Colonic mucosa (tissue), 4 donors: ENCODE measurements at places on chromosomes 1 and 21. TPM values are rescaled to one million over a fixed set of nuclear protein-coding genes. Genes with fewer than 3 reads are reported as not detected.

GRCh38 chr21:39084979-39085729 lies 98.1 kb downstream of the PSMG1 start:
- no peak for DNase-seq
- no peaks in the 10 kb centered on the region for H3K4me1 ChIP-seq
- no peaks in the 10 kb centered on the region for H3K36me3 ChIP-seq
- H3K4me3 ChIP-seq, result no peak overlapping the region
- H3K27ac ChIP-seq, result no peak overlapping the region

DNA sequence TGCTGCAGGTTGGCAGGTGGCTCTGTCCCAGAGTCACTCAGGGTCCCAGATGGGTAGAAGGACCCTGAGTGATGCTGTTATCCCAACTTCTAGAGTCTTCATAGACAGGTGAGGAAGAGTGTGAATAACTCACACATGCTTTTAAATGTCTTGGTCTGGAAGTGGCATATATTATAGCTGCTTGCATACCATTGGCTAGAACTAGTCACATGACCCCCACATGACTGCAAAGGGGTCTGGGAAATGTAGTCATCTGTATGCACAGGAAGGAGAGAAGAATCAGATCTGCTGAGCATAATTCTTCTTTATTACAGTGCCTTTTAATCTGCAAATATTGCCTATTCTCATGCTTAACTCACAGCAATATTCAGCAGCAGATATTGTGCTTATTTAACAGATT lies 28.2 kb upstream of the KLHDC7A start:
- no peaks in the 10 kb centered on the region for H3K27me3 ChIP-seq
- no peak overlapping the region for H3K4me3 ChIP-seq
- DNase-seq, result peak; percentile 26
- H3K4me1 ChIP-seq, result no peaks in the 10 kb centered on the region
- no peaks in the 10 kb centered on the region for H3K36me3 ChIP-seq
- no peak overlapping the region for H3K27ac ChIP-seq

DNA sequence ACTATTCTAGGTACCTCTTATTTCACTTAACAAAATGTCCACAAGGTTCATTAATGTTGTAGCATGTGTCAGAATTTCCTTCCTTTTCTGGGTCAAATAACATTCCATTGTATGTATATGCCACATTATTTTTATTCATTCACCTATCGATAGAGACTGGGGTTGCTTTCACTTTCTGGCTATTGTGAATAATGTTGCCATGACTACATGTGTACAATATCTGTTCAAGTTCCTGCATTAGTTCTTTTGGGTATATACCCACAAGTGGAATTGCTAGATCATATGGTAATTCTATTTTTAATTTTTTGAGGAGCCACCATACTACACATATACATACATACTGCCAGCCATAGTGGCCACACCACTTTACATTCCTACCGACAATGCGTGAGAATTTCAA lies 158.4 kb downstream of the ZZZ3 start:
- DNase-seq, result no peak
- H3K36me3 ChIP-seq, result no peaks in the 10 kb centered on the region
- H3K4me1 ChIP-seq, result no peaks in the 10 kb centered on the region
- no peak overlapping the region for H3K4me3 ChIP-seq
- no peaks in the 10 kb centered on the region for H3K27me3 ChIP-seq

- no peaks in the 10 kb centered on the region for H3K27me3 ChIP-seq
- DNase-seq, result no peak
- H3K27ac ChIP-seq, result no peak overlapping the region
- H3K4me1 ChIP-seq, result no peaks in the 10 kb centered on the region
- H3K4me3 ChIP-seq, result no peak overlapping the region
Measured at GRCh38 chr1:26607186-26607585, 77.6 kb downstream of the RPS6KA1 start.

The CYP4Z1 gene
- total RNA-seq, result not detected

- H3K27ac ChIP-seq, result no peak overlapping the region
- DNase-seq, result no peak
- H3K4me1 ChIP-seq, result no peaks in the 10 kb centered on the region
- H3K4me3 ChIP-seq, result no peak overlapping the region
- no peaks in the 10 kb centered on the region for H3K36me3 ChIP-seq
- no peaks in the 10 kb centered on the region for H3K27me3 ChIP-seq
Measured at GRCh38 chr1:53556657-53557227, 97.5 kb downstream of the DMRTB1 start.

The FMO2 gene
- 1.3 TPM for total RNA-seq

- DNase-seq, result no peak
- H3K4me1 ChIP-seq, result peaks cover 3% of the 10 kb centered on the region
- H3K36me3 ChIP-seq, result no peaks in the 10 kb centered on the region
- no peaks in the 10 kb centered on the region for H3K27me3 ChIP-seq
- H3K4me3 ChIP-seq, result no peak overlapping the region
Measured at GRCh38 chr1:203638950-203639349, 12.3 kb downstream of the ATP2B4 start.

The RGS1 gene
- total RNA-seq, result 21.3 TPM

The MIXL1 gene
- not detected for total RNA-seq

The SLC30A10 gene
- total RNA-seq, result 10.5 TPM

The AMPD1 gene
- total RNA-seq, result 0.50 TPM

GRCh38 chr1:153571706-153572105 lies 6.1 kb upstream of the S100A2 start:
- H3K4me3 ChIP-seq, result no peak overlapping the region
- no peak for DNase-seq
- H3K4me1 ChIP-seq, result peaks cover 16% of the 10 kb centered on the region
- H3K36me3 ChIP-seq, result no peaks in the 10 kb centered on the region
- peak overlapping the region; percentile 23 for H3K27ac ChIP-seq

The DMRTA2 gene
- total RNA-seq, result not detected

DNA sequence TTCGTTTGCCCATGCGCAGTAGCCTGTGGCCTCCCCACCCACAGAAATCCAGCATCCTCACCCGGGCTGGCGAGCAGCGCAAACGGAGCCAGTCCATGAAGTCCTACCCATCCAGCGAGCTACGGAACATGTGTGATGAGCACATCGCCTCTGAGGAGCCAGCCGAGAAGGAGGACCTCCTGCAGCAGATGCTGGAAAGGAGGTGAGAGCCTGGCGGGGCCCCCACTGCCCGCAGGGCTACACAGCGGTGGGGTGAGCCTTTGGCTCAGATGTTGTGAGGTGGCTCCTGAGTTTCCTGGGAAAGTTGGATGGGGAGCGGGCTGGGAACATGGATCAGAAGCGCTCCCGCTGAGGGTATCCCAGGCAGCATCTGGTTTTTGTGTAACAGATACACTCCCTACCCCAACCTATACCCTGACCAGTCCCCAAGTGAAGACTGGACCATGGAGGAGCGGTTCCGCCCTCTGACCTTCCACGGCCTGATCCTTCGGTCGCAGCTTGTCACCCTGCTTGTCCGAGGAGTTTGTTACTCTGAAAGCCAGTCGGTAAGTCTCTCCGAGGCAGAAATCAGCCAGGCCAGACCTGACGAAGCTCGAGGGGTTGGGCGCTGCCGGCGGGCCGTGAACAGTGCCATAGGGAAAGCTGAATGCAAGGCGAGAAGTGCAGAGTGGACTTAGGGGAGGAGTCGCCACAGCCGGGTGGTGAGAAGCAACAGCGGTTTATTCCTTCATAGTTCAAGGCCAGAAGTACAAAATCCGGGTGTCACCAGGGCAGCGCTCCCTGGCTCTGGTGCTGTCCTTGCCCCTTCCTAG lies 10.4 kb downstream of the NPPA start:
- no peak overlapping the region for H3K27ac ChIP-seq
- no peaks in the 10 kb centered on the region for H3K4me1 ChIP-seq
- H3K4me3 ChIP-seq, result no peak overlapping the region
- no peak for DNase-seq
- no peaks in the 10 kb centered on the region for H3K27me3 ChIP-seq

The SHC1 gene
- total RNA-seq, result 104 TPM

DNA sequence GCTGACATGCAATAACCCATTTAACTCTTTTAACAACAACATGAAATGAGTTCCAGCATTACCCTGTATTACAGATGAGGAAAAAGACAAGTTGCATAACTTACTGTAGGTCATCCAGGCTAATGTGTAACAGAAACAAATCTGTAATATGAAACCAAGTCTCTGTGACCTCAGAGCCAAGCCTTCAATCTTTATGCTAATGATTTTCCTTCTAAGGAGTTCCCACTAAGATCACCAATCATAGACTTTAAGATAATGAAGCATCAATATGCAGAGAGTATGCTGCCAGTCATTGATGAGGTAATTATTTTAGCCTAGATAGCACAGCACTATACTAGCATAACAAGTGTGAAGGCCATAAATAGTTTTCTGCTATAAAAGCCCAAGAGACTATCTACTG lies 35.6 kb upstream of the RNPC3 start:
- H3K27me3 ChIP-seq, result no peaks in the 10 kb centered on the region
- no peaks in the 10 kb centered on the region for H3K36me3 ChIP-seq
- H3K4me1 ChIP-seq, result no peaks in the 10 kb centered on the region
- no peak overlapping the region for H3K27ac ChIP-seq
- no peak overlapping the region for H3K4me3 ChIP-seq

The MARK1 gene
- 3.3 TPM for total RNA-seq

DNA sequence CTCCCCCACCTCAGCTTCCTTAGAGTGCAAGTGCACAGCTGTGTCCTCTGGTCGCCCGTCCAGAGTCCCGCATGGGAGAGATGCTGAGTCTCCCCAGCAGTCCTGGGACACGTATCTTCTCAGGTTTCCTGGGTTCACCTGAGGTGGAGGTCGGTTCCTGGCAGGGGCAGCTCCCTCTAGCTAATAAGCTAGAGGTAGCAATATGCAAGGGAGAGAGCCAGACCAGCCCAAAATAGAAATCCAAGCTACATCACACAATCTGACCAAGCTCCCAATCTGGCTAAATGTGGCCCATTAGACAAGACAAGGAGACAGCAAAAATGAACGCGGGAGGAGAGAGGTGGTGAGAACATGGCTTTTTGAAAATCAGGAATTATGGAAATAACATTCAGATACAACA lies 30.9 kb upstream of the CADM3 start:
- H3K4me3 ChIP-seq, result no peak overlapping the region
- no peak for DNase-seq
- H3K27me3 ChIP-seq, result no peaks in the 10 kb centered on the region
- H3K27ac ChIP-seq, result no peak overlapping the region
